T-helper 17 cell (primary cell): ENCODE measurements at places on chromosomes 4 and X.

- no peak for DNase-seq
- no peak overlapping the region for H3K4me3 ChIP-seq
- H3K4me1 ChIP-seq: peaks cover 5% of the 10 kb centered on the region
- H3K27ac ChIP-seq: no peak overlapping the region
- peaks cover 10% of the 10 kb centered on the region for H3K27me3 ChIP-seq
Measured at GRCh38 chr4:113958766-113959538, 20.5 kb downstream of the ARSJ start.

DNA sequence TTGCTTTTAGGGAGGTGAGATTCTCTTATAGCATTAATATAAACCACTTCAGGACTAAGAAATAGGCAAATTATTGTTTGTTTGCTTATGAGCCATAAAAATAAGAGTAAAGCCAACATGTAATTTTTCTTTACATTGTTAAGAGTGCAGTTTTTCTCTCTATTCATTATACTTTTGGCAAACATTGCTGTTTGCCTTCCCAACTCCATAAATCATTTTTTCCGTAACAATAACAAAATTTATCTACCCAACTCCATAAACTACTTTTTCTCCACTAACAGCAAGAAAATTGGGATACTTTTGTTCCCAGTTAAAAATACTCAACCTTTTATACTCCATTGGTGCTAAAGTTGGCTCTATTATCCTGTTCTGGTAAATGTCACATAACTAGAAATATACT, 229.7 kb upstream of the GPRIN3 start:
- DNase-seq: no peak
- H3K27ac ChIP-seq: no peak overlapping the region

GRCh38 chrX:40996886-40997530, 88.2 kb upstream of the USP9X start:
- no peaks in the 10 kb centered on the region for H3K4me1 ChIP-seq
- H3K36me3 ChIP-seq: no peaks in the 10 kb centered on the region
- no peak overlapping the region for H3K4me3 ChIP-seq
- no peaks in the 10 kb centered on the region for H3K27me3 ChIP-seq
- DNase-seq: no peak
- H3K27ac ChIP-seq: no peak overlapping the region

- no peak overlapping the region for H3K27ac ChIP-seq
- H3K27me3 ChIP-seq: no peaks in the 10 kb centered on the region
- DNase-seq: no peak
- no peak overlapping the region for H3K4me3 ChIP-seq
- no peaks in the 10 kb centered on the region for H3K4me1 ChIP-seq
- no peaks in the 10 kb centered on the region for H3K36me3 ChIP-seq
Measured at GRCh38 chr4:21474195-21474594, 474.4 kb downstream of the KCNIP4 start.

GRCh38 chrX:97907791-97908190, 1024.1 kb downstream of the RPA4 start:
- H3K4me1 ChIP-seq: no peaks in the 10 kb centered on the region
- no peaks in the 10 kb centered on the region for H3K27me3 ChIP-seq
- no peak for DNase-seq
- H3K4me3 ChIP-seq: no peak overlapping the region
- no peak overlapping the region for H3K27ac ChIP-seq
- H3K36me3 ChIP-seq: no peaks in the 10 kb centered on the region

DNA sequence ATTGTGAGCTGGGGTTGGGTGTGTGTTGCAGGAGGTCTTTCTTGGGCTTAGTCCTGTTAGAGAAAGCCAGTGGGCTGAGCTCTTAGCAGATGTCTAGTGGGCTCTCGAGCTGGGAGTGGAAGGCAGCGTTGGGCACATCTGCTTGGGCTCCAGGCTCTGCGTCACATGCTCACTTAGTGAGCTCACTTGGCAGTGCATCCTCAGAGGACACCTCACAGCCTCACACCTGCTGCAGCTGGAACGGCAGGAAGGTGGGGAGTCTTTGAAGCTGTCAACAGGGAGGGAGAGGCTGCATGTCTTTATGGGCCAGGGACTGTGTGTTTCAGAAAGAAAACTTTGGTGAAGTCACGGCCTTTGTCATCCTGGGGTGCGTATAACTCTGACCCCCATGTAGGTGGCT, 82.2 kb downstream of the PSAPL1 start:
- H3K27me3 ChIP-seq: peaks cover 35% of the 10 kb centered on the region
- no peak overlapping the region for H3K27ac ChIP-seq
- no peaks in the 10 kb centered on the region for H3K4me1 ChIP-seq
- H3K4me3 ChIP-seq: no peak overlapping the region
- DNase-seq: no peak

DNA sequence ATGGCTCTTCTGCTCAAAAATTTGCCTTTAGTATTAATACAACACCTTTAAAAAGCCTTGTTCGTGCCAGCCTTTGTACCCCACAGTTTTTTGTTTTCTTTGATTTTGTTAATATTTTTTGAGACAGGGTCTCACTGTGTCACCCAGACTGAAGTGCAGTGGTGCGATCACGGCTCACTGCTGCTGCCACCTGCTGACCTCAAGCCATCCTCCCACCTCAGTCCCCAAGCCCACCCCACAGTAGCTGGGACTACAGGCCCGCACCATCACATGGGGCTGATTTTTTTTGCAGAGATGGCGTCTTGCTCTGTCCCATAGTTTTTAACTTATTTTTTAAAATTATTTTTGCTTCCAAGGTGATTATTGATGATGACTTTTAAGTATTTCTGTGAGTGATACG, 134.0 kb downstream of the HTR2C start:
- no peaks in the 10 kb centered on the region for H3K27me3 ChIP-seq
- no peak overlapping the region for H3K27ac ChIP-seq
- no peak overlapping the region for H3K4me3 ChIP-seq
- H3K36me3 ChIP-seq: no peaks in the 10 kb centered on the region

GRCh38 chr4:139802931-139803330, 137.3 kb downstream of the MGST2 start:
- DNase-seq: no peak
- peaks cover 20% of the 10 kb centered on the region for H3K27me3 ChIP-seq
- no peak overlapping the region for H3K27ac ChIP-seq
- no peak overlapping the region for H3K4me3 ChIP-seq

GRCh38 chrX:127038065-127038464, 218.5 kb downstream of the PRR32 start:
- no peak overlapping the region for H3K4me3 ChIP-seq
- H3K27ac ChIP-seq: no peak overlapping the region
- H3K4me1 ChIP-seq: no peaks in the 10 kb centered on the region
- no peak for DNase-seq
- H3K36me3 ChIP-seq: no peaks in the 10 kb centered on the region

- H3K4me3 ChIP-seq: no peak overlapping the region
- DNase-seq: no peak
- peaks cover 49% of the 10 kb centered on the region for H3K27me3 ChIP-seq
- peaks cover 3% of the 10 kb centered on the region for H3K36me3 ChIP-seq
Measured at GRCh38 chr4:6355052-6355451, 85.4 kb downstream of the WFS1 start.

- peak overlapping the region; percentile 41 for H3K4me3 ChIP-seq
- no peaks in the 10 kb centered on the region for H3K36me3 ChIP-seq
- no peak overlapping the region for H3K27ac ChIP-seq
- peaks cover 22% of the 10 kb centered on the region for H3K27me3 ChIP-seq
- DNase-seq: no peak
- peaks cover 8% of the 10 kb centered on the region for H3K4me1 ChIP-seq
Measured at GRCh38 chrX:40012039-40012867, 85.5 kb downstream of the BCOR start.

DNA sequence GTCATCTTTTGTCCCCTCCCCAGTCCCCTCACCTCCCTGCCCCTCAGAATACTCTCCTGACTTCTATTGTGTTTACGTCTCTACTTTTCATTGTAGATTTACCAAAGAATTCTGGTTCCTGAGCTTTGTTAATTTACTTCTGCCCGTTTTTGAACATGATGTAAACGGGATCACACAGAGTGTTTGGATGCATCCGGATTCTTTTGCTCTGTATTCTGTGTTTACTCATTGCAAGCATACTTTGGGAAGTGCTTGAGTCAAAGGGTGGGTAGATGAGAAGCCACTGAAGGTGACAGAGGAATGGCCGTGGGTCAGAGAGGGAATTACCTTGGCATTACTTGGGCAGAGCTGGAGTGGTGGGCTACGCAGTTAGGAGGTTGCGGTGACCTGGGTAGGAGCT, 18.0 kb downstream of the CLCN4 start:
- H3K4me3 ChIP-seq: no peak overlapping the region
- DNase-seq: no peak
- H3K36me3 ChIP-seq: no peaks in the 10 kb centered on the region
- peaks cover 40% of the 10 kb centered on the region for H3K27me3 ChIP-seq

DNA sequence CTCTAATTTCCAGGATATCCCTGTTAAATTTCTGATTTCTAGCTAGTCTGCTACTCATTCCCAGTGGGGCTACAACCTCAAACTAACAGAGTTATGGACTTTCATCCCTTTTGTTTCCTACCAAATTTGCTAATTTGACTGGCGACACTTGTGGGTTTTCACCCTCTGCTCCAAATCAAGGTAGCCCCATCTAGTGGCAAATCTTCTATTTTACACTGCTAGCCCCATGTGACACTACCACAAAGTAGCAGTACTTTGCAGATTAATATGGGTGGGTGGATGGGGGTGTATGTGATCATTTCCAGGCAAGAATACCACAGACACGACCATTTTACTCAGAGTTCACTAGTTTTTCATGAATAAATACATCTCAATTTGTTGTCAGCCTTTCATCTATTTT, 150.3 kb downstream of the MSL3 start:
- peaks cover 6% of the 10 kb centered on the region for H3K27me3 ChIP-seq
- H3K36me3 ChIP-seq: peaks cover 4% of the 10 kb centered on the region
- no peak overlapping the region for H3K4me3 ChIP-seq
- H3K4me1 ChIP-seq: no peaks in the 10 kb centered on the region
- DNase-seq: no peak

DNA sequence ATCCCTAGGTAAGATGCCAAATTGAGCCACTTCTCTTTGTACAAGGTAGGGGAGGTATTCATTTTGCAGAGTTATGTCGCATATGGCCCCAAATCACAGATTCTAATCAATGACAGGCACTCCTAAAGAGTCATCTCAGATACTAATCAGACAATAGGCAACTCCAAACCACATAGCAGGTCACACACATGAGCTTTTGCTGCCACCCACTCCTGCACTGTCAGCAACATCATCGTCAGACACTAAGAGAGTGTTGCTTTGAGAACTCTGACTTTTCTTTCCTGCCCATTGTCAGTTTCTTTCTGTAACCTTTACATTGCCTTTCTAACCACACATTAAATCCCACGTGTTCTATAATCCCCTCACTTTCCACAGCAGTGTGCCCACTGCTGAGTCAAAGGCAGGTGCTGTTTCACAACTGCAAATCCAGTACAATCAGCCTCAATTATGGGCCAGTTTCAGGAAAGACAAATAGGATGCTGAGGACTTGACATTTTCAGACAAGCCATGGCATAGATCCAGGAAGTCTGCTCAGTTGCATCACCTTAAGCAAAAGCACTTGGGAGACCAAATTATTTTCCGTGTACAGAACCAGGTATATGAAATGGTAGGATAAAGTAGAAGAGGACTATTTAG, 23.5 kb downstream of the TMEM31 start:
- no peak overlapping the region for H3K4me3 ChIP-seq
- no peak for DNase-seq
- H3K27me3 ChIP-seq: peaks cover 27% of the 10 kb centered on the region
- no peak overlapping the region for H3K27ac ChIP-seq
- H3K4me1 ChIP-seq: peaks cover 6% of the 10 kb centered on the region
- no peaks in the 10 kb centered on the region for H3K36me3 ChIP-seq

GRCh38 chr4:84964995-84965552, 1.4 kb downstream of the WDFY3 start:
- H3K27ac ChIP-seq: no peak overlapping the region
- peaks cover 9% of the 10 kb centered on the region for H3K36me3 ChIP-seq
- peaks cover 42% of the 10 kb centered on the region for H3K27me3 ChIP-seq

DNA sequence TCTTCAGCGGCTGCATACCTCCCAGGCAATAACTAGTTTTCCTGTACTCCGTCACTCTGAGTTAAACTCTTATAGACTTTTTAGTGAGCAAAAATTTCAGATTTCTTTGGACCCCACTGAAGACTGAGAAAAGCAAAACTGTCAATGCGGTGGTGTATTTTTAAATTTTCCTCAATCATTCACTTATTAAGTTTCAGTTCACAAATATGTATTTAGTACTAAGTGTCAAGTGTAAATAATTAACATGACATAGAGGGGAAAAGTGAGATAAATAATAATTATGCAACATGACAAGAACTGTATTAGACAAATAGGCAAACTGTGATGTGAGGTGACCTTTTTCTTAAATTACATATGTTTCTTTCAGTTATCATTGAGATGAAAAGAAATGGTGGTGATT, 124.4 kb downstream of the NAF1 start:
- no peak for DNase-seq
- no peak overlapping the region for H3K27ac ChIP-seq
- no peak overlapping the region for H3K4me3 ChIP-seq
- no peaks in the 10 kb centered on the region for H3K4me1 ChIP-seq
- no peaks in the 10 kb centered on the region for H3K36me3 ChIP-seq

- H3K4me3 ChIP-seq: no peak overlapping the region
- peaks cover 15% of the 10 kb centered on the region for H3K27me3 ChIP-seq
- no peaks in the 10 kb centered on the region for H3K4me1 ChIP-seq
- H3K36me3 ChIP-seq: peaks cover 3% of the 10 kb centered on the region
Measured at GRCh38 chr4:84956014-84956413, 10.5 kb downstream of the WDFY3 start.

GRCh38 chr4:55321707-55322264, 24.3 kb upstream of the SRD5A3 start:
- peaks cover 19% of the 10 kb centered on the region for H3K4me1 ChIP-seq
- DNase-seq: no peak
- peaks cover 2% of the 10 kb centered on the region for H3K36me3 ChIP-seq
- peaks cover 21% of the 10 kb centered on the region for H3K27me3 ChIP-seq

GRCh38 chrX:46694549-46694948, 64.4 kb downstream of the SLC9A7 start:
- H3K27me3 ChIP-seq: no peaks in the 10 kb centered on the region
- no peak overlapping the region for H3K4me3 ChIP-seq
- no peaks in the 10 kb centered on the region for H3K4me1 ChIP-seq
- no peak for DNase-seq
- H3K36me3 ChIP-seq: no peaks in the 10 kb centered on the region

GRCh38 chr4:76342191-76342590, 35.7 kb downstream of the STBD1 start:
- no peaks in the 10 kb centered on the region for H3K4me1 ChIP-seq
- peaks cover 2% of the 10 kb centered on the region for H3K36me3 ChIP-seq
- no peak overlapping the region for H3K27ac ChIP-seq

DNA sequence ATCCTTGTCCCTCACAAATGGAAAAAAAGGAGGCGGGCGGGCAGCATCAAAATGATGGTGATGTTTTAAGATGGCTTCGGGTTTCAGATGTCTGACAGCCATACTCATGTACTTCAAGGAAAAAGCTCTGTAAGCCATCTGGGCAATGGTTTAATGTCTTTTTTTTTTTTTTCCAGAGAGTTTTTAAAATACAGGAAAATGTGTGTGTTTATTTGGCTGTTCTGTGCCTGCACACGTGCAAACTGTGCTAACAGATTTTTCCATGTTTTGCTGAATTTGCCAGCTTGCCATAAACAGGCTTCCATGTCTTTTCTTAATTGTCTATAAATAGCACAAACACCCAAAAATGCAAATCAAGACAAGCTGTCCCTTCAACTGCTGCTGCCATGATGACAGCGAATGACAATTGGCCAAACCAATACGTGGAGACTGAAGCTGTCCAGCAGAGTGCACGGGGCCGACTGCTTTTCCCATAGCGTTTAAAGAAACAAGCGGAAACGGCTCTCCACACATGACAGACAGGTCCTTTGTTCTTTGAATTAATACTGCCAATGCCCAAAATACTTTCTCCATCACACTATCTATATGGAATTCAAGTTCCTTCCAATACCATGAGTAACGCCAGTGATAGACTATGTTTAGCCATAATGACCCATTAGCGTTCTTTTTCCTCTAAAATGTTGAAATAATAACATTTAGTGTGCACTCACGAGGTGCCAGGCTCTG, 35.7 kb downstream of the AFAP1 start:
- peaks cover 32% of the 10 kb centered on the region for H3K4me1 ChIP-seq
- no peaks in the 10 kb centered on the region for H3K27me3 ChIP-seq
- H3K4me3 ChIP-seq: no peak overlapping the region
- H3K27ac ChIP-seq: no peak overlapping the region
